Chondrocyte (in vitro differentiated cells): ENCODE measurements at places on chromosomes 1 and 21. TPM values are rescaled to one million over a fixed set of nuclear protein-coding genes. Genes with fewer than 3 reads are reported as not detected.

DNA sequence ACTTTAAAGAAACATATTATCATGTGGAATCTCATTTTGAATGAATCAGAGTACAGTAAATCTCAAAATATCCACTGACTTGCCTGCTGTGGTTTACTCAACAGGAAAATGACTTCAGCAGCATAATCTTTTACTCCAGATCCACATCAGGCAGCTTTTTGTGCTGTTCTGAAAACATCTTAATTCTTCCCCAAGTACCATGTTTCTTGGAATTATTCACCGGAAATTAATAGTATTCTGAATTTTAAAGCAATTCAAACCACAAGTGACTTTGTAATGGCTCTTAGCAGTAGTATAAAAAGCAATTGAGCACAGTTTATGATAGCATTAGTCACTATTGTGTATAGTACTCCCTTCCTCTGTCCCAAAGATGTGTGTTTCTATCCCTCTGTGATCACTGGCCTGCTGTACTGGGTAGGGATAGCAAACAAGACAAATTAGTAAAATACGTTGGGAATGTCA lies 64.2 kb upstream of the ERRFI1 start:
- no peak for DNase-seq

- no peak for DNase-seq
Measured at GRCh38 chr1:8465013-8465412, 147.1 kb downstream of the SLC45A1 start.

DNA sequence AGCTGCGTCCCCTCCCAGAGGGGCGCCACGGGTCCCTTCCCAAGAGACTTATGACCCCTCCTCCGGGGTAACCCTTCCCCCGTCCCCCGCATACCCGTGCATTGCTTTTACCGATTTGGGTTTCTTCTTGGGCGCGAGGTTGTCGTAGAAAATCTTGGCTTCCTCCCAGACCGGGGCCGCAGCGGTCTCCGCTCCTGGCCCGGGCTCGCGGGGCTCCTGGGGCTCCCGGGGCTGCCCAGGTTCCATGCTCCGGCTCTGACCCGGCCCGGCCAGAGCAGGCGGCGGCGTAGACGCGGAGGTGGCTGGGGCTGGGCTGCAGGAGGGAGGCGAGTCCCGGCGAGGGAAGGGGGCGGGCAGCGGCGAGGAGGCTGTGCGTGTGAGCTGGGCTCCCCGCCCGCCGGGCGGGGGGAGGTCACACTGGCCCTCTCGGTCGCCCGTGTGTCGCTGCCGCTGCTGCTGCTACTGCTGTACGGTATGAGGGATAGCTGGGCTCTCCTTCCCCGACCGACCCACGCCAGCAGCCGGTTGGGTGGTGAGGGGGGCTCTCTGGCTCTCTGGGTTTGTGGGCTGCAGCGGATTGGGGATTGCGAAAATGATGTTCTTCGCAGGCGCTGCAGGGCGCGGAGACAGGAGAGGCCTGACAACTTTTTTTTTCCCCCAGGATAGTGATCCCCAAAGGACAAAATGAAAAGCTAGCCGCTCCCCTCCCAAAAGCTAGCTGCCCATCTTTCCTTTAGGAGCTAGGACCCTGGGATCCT lies at the start of gene NT5C1A:
TSS of gene NT5C1A (minus strand) at position 315 of the 758 bp plus-strand sequence. CDS start at position 246, 69 bp downstream.
- peak; percentile 63 for DNase-seq

The LAPTM5 gene
- total RNA-seq, result 0.15 to 0.17 TPM in 2 of 3 replicates, not detected in the other

- DNase-seq, result peak; percentile 75
Measured at GRCh38 chr1:234538062-234538731, 59.2 kb upstream of the TARBP1 start.

The SPSB1 gene
- total RNA-seq, result 164 to 184 TPM (median 173 TPM) in 3 replicates

- DNase-seq, result no peak
Measured at GRCh38 chr1:159922511-159923202, 2.6 kb downstream of the TAGLN2 start.

- DNase-seq, result no peak
Measured at GRCh38 chr1:168320800-168321450, 40.2 kb downstream of the TBX19 start.

The ELF3 gene
- 0.10 to 0.40 TPM (median 0.36 TPM) in 3 replicates for total RNA-seq

DNA sequence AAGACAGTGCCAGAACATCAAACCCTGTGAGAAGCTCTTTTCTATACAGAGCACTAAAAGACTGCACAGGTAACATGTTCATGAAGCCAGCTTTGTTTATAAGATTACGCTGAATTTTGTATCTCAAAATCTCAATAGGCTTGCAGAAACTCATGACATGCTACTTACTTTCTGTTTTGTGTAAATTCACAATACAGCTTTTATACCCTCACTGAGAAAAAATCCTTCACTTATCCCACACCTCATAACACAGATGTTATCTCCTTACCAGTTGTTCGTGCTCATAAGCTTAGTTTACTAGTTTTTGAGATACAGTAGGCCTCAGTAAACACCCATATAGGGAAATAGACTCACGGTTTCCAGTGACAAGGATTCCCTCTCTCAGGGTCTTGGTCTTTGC lies 24.1 kb upstream of the GBP2 start:
- DNase-seq, result no peak

GRCh38 chr1:213049232-213049631 lies 1.8 kb upstream of the RPS6KC1 start:
- DNase-seq, result no peak
